CD4-positive, alpha-beta T cell treated with Interleukin-6 at 100 ng/mL for 8 hours (primary cell): ENCODE measurements at places on chromosomes 13 and 19.

DNA sequence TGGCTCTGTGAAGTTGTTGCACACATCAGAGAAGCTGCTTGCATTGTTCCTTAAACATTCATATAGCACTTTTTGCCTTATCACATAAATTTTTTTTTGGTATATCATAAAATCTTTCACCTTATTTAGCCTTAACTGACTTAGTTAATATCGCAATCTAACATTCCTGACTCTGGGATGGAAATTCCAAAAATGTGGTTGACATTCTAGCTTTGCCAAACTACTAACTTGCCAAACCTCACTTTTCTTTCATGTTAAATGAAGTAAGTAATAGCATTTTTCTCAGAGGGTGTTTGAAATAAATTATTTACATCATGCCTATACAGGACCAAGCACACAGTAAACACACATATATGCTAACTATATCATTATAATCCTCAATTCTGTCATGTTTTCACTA lies 736.9 kb upstream of the PCDH9 start:
- DNase-seq: no peak

GRCh38 chr13:75847588-75847987 lies 211.5 kb downstream of the LMO7 start:
- no peak for DNase-seq

GRCh38 chr19:850221-850978 lies 1.7 kb upstream of the ELANE start:
- DNase-seq: no peak

DNA sequence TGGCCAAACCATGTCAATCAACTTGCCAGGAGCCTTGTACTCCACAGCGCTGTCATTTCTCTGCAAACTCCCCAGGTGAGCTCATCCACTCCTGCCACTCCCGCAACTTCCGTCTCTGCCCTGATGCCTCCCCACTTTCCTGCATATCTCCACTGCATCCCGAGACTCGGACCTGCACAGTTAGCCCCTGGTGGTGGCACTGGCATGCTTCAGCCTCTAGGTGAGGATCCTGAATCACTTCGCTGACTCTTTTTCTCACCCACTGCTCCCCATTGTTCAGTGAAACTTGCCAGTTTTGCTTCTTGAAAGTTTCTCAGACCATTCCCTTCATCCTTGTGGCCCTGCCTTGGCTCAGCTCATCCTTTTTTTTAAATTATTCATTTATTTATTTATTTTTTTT lies 3.4 kb upstream of the CTU1 start:
- no peak for DNase-seq

- no peak for DNase-seq
Measured at GRCh38 chr19:18839465-18840287, 7.9 kb downstream of the UPF1 start.

DNA sequence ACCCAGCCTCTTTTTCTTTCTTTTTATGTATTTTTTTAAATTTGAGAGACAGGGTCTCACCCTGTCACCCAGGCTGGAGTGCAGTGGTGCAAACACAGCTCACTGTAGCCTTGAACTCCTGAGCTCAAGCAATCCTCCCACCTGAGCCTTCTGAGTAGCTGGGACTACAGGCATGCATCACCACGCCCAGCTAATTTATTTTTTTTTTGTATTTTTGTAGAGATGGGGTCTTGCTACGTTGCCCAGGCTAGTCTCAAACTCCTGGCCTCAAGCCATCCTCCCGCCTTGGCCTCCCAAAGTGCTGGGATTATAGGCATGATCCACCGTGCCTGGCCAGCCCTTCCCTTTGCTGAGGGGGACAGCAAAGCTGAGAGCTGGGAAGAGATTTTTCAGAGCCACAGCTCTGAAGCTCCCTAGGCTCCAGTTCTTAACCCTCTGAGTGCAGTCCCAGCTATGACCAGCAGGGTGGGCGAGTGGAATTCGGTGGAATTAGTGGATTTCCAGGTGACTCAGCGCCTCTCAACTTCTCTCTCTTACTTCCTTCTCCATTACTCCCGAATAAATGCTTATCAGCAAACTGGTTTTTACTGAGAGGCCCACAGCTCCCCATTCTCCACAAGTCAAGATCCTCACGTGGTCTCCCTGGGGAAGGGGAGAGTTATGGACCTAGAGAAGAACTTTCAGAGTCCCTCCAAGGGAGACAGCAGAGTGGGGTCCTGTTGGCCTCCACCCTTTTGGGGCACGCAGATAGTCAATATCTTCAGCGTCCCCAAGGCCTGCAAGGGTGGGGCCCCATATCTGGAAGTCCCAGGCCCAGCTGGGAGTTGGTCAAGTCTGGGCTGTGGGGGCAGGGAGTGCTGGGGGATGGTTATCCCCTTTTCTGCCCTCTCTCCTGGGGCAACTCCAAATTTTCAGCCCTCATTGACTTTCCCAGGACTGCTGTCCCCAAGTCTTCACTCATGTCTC lies 1.2 kb downstream of the BLVRB start:
- peak; percentile 59 for DNase-seq

- no peak for DNase-seq
Measured at GRCh38 chr13:109087916-109088623, 458.7 kb downstream of the MYO16 start.

DNA sequence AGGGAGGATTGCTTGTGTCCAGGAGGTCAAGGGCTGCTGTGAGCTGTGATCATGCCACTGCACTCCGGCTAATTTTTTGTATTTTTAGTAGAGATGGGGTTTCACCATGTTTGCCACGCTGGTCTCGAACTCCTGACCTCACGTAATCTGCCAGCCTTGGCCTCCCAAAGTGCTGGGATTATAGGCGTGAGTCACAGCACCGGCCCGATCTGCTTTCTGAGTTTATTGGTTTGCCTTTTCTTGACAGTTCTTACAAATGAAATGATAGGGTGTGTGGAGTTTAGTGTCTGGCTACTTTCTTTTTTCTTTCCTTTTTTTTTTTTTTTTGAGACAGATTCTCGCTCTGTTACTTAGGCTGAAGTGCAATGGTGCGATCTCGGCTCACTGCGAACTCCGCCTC lies 848 bp downstream of the C19orf44 start:
- DNase-seq: no peak

DNA sequence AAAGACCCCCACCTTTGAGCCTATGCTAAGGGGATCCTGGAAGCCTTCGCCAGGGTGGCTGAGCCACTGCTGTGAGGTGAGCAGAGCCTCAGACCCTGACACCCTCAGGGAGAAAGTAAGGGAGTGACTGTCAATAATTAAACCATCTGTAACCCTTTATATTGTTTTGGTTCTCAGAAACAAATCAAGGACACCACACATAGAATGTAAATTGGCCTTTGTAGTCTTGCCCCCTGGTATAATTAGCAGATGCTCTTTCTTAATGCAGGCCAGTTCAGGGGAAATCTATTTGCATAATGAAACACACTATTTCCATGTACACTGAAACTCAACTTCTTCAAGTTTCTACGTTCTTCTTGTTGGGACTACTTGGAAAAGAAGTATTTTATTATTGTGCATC lies 127.7 kb upstream of the EDNRB start:
- DNase-seq: no peak
